Testis (tissue), 5 donors: ENCODE measurements at places on chromosomes 1 and 21. TPM values are rescaled to one million over a fixed set of nuclear protein-coding genes. Genes with fewer than 3 reads are reported as not detected.

The ADORA3 gene
- 3.8 TPM for total RNA-seq

The TCP10L gene
- 107 TPM for total RNA-seq

- no peaks in the 10 kb centered on the region for H3K27me3 ChIP-seq
- no peak for DNase-seq
- H3K27ac ChIP-seq: no peak overlapping the region
- peaks cover 41% of the 10 kb centered on the region for H3K4me1 ChIP-seq
- no peak overlapping the region for H3K4me3 ChIP-seq
Observed at GRCh38 chr1:161195171-161195570, 3.7 kb downstream of the ADAMTS4 start.

GRCh38 chr1:2605509-2606395 lies 19.2 kb downstream of the PRXL2B start:
- no peaks in the 10 kb centered on the region for H3K27me3 ChIP-seq
- H3K4me3 ChIP-seq: no peak overlapping the region
- DNase-seq: peak; percentile 9

DNA sequence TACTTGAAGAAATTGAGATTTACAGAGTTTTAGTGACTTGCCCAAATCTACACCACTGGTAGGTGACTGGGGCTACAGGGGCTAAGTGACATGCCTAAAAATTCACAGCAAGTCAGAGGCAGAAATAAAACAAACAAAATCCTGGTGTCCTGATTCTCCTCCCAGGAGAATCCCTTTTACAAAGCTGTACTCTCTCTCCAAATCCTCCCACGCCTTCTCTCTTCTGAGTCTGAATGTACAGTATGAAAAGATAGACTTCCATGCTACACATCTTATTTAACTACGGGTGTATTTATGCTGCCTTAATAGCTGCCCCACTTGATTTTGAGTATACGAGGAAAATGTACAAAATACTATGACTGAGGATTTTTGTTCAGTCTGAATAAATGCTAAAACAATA lies 65.4 kb downstream of the SGIP1 start:
- no peaks in the 10 kb centered on the region for H3K4me1 ChIP-seq
- no peaks in the 10 kb centered on the region for H3K27me3 ChIP-seq
- no peak overlapping the region for H3K27ac ChIP-seq
- no peaks in the 10 kb centered on the region for H3K36me3 ChIP-seq
- no peak for DNase-seq

GRCh38 chr1:185491604-185492003 lies 174.6 kb upstream of the IVNS1ABP start:
- no peak overlapping the region for H3K4me3 ChIP-seq
- no peaks in the 10 kb centered on the region for H3K4me1 ChIP-seq
- DNase-seq: no peak
- no peak overlapping the region for H3K27ac ChIP-seq
